ENCODE measurements at places on chromosomes 1 and 21.

GRCh38 chr1:113281550-113281949 is 108.8 kb upstream of the MAGI3 start:
- DNase-seq = no peak

GRCh38 chr1:31905681-31906080 is 32.5 kb downstream of the PTP4A2 start:
- no peak for DNase-seq

DNA sequence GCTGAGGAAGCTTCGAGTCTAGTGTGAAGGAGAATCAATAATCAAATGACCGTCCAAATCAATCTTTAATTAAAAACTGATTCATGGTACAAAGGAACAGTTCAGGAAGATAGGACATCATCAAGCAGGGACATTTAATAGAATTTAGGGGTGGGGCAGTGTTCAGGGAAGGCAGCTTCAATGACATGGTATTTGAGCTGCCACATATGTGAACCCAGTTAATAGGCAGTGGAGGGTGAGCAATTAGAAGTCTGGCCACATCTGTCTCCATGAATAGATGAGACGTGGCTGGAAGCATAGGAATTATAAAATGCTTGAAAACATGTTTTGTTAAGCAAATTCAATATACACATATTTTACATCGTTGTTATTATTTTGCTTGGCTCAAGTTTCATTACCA is 362.7 kb downstream of the PRDM2 start:
- no peak for DNase-seq

GRCh38 chr21:20760221-20760620 is 238.0 kb upstream of the NCAM2 start:
- no peak for DNase-seq

DNA sequence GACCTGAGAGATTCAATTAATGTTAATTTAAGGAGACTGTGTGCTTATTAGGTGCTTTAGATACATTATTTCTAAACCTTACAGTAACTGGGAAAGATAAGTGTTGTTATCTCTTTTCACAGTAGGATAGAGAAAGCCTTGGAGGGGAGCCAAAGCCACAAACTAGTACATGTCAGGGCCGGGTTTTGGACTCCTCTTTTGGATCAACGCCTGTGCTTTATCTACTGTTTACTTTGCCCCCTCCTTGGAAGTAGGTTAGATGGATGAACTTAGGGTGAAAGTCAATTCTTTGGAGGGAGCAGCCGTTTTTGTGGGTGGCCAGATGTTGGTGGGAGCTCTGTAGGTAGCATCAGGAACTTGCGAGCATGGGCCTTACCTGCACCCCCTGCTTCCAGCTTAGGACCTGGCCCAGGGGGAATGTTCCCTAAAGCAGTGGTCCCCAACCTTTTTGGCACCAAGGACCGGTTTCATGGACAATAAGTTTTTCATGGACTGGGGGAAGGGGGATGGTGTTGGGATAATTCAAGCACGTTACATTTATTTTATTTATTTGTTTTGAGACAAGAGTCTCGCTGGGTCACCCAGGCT is 1.7 kb downstream of the HHAT start:
- DNase-seq = no peak

- DNase-seq = no peak
Measured at GRCh38 chr1:71796006-71796405, 486.3 kb downstream of the NEGR1 start.

DNA sequence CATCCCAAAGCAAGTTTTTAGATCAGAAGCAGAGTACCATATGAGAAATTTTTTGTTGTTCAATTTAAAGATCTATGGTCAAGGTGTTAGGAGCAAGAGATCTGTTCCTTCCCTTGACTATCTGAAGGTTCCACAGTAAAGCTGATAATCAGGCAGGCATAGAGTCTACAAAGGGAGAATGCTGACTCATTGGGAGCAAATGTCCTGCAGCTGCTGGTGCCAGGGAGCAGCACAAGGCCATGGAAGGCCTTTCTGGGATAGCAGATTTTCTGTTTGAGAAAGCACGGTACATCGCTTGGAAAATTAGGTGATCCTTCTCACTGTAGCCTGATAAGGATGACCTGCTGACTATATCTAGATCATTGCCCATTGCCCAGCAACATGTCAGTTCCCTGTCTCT is 210.1 kb upstream of the C1orf87 start:
- no peak for DNase-seq

GRCh38 chr21:32921632-32922230 is 104.0 kb upstream of the OLIG2 start:
- peak; percentile 45 for DNase-seq

DNA sequence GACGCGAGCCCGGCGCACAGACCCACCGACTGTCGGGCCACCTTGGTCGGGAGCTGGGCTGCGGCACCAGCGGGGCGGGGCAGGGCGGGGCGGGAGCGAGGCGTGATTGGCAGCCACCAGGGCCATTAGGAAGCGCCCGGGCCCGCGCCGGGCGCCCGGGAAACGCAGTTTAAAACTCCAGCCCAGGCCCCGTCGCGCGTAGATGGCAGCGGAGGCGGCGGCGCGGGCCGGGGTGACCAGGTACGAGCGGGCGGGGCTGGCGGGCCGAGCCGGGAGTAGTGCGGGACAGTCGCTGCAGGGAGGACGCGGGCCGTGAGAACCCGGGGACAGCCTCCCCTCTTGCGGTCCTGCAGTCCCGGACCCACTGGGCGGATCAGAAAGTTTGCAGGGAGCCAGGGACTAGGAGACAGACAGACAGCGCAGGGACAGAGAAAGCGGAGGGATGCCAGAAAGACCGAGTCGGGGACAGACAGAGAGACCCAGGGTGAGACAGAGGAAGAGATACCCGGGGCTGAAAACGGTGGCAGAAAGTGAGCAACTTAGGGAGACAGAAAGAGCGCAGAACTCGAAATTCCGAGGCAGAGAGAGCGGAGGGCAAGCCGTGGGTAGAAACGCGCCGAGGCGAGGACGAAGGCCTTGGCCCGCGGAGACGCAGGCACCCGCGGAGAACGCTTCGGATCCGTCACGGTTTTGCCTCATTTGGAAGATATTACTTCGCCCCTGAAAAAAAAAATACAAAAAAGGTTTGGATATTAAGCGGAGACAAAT is at the start of gene DMBX1:
Gene DMBX1, plus strand, starts transcription at position 199 of the 768 bp plus-strand sequence. CDS start 17,175 bp downstream, outside the sequence.
- DNase-seq = peak; percentile 32

DNA sequence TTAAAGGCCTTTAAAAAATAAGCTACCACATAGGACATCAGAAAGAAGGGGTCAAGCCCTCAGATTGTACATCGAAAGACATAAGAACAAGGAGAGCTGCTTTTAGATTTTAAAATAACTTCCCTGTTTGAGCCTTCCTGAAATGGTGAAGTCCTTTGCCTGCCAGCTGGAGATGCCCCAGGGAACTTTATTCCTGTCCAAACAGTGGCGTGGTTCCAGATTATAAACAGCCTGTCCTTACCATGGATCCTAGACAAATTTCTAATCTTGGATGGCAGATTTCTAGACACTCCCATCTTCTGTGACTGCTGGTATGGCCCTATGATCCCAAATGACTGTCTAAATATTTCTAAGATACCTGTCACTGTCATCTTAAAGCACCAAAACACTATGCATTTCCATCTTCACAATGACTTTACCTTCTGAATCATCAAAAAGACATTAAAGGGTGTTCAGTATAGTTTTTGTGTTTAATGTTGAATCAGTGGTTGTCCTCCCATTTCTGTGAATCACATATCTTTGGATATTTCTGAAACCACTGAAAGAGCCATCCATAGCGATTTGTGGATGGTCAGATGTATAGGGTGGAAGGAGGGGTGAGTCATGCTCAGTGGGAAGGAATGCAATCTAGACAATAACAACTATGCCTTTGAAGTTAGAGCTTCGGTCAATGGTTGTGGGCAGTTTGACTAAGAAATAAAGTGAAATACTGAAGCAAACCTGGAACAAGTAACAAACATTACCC is 23.2 kb downstream of the ILDR2 start:
- DNase-seq = no peak

DNA sequence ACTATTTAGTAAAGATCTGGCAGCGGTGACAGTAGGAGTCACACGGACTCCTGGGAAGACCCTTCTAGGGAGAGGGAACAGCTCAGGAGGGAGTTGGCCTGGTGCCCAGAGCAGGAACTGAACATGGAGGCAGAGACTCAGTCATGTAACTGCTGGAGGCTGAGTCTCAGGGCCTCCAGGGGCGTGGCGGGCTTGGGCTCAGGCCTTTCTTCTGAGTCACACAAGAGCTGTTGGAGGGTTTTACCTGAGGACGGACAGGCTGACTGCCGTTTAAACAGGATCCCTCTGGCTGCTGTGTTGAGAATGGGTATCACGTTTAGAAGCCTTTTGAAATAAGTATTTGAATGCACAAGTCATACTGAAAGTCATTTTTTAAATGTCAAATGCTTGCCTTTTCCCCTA is 7.2 kb upstream of the ETS2 start:
- no peak for DNase-seq

- peak; percentile 49 for DNase-seq
Measured at GRCh38 chr1:202807451-202807925, 733 bp downstream of the KDM5B start.

GRCh38 chr1:44807364-44808062 is 362 bp upstream of the DYNLT4 start:
- DNase-seq = peak; percentile 91

DNA sequence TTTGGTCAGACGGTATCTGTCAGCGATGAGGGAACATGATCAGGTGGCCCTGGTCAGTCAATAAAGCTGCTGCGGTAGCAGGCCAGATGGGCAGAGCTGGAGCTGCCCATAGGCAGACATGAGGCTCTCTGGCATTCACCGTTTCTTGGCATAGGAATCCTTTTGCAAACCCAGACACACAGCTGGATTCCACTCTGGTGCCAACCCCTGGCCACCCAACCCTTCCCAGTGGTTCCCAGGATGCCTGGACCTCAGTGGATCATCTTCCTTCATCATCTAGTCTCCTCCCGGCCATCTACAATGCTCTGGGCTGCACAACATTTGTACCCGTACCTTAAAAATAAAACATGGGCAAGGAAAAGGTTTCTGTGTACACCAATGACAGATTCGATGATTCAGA is 68.3 kb upstream of the ACTRT2 start:
- DNase-seq = no peak

GRCh38 chr1:32332290-32333079 is 3.5 kb downstream of the MARCKSL1 start:
- no peak for DNase-seq

DNA sequence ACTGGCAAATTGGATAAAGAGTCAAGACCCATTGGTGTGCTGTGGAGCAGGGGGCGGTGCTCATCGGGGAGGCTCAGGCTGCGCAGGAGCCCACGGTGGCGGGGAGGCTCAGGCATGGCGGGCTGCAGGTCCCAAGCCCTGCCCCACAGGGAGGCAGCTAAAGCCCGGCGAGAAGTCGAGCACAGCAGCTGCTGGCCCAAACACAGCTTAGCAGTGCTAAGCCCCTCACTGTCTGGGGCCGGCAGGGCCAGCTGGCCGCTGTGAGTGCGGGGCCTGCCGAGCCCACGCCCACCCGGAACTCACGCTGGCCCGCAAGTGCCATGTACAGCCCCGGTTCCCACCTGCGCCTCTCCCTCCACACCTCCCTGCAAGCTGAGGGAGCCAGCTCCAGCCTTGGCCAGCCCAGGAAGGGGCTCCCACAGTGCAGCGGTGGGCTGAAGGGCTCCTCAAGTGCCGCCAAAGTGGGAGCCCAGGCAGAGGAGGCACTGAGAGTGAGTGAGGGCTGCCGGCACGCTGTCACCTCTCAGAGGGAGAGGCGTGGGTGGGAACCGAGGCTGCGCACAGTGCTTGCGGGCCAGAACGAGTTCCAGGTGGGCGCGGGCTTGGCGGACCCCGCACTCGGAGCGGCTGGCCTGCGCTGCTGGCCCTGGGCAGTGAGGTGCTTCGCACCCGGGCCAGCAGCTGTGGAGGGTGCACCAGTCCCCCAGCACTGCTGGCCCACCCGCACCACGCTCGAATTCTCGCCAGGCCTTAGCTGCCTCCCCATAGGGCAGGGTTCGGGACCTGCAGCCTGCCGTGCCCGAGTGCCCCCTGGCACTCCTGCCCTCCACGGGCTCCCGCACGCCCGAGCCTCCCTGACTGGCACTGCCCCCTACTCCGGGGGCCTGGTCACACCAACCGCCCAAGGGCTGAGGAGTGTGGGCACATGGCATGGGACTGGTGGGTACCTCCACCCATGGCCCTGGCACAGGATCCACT is 263.4 kb downstream of the GPR52 start:
- no peak for DNase-seq

DNA sequence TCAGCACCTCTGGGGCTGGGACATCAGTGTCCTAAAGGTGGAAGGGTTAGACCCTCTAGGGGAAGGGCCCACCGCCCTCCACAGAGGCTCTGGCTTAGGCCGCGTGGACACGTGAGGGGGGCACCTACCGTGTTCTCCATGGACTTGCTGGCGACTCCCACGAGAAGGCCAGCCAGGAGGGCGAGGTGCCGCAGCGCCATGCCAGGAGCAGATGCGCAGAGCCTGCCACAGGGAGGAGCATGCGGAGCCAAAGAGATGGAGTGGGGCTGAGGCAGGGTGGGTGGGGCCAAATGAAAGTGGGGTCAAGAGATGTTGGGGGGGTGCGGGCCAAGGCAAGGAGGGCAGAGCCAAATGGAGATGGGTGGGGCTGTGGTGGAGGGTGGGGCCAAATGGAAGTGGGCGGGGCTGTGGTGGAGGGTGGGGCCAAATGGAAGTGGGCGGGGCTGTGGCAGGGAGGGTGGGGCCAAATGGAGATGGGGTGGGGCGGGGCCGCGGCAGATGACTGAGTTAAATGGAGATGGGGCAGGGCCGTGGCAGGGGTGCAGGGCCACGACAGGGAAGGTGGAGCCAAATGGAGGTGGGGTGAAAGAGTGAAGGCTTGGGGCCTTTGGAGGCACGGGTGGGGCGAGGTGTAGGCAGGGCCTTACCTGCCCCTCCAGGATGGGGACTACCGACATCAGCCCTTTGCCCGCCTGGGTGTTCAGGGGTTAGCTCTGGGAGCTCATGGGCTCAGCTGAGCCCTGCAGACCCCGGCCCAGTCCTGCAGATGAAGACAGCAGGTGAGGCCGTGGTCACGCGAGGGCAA is 17.4 kb upstream of the RNF223 start:
- DNase-seq = no peak

DNA sequence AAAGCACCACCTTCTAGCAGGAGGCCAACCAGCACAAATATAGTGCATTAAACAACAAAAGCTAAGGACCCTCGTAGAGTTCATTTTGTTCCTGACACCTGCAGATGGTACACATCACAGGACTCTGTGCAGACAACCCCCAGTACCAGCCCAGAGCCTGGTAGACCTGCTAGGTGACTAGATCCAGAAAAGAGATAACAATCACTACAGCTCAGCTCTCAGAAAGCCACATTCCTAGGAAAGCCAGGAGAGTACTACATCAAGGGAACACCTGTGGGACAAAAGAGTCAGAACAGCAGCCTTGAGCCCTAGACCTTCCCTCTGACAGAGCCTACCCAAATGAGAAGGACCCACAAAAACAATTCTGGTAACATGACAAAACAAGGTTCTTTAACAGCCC is 344.7 kb upstream of the PTBP2 start:
- no peak for DNase-seq
